Stimulated activated CD8-positive, alpha-beta memory T cell treated with anti-CD3 and anti-CD28 coated beads, Interleukin-4, amount 100 ng/mL, for 48 hours (primary cell): ENCODE measurements at places on chromosomes 6 and 20.

DNA sequence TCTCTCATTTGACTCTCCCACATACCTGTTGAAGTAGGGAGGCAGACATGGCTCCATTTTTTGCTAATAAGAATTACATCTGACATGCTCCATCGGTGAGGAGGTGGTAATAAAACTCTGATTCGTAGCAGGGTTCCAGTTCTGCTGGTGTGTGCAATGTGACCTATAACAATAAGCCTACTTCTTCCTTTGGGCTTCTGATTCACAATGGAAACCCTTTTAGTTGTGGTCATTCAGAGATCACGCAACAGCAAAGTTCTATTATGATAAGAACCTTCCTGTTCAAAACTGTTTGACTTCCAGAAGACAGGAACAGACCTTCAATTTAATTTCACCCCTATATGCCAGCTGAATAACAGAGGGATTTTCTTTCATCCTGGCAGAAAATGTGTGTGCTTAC, 31.4 kb upstream of the GSTA4 start:
- no peak for DNase-seq

DNA sequence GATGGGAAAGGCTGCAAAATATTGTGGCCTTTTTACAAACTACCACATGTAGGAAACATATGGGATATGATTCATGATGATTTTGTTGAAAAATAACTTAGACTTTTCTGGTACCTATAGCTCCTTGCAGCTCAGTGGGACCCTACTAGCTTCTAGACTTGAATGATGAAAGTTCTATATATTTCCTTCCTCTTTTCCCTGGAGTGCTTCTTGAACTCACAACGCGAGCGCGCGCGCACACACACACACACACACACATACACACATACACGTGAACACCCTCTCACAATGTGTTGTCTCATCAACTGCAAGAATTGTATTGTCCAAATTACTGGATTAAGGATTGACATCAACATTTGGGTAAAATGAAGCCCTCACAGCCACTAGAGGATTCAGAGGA, 61.9 kb downstream of the TOX2 start:
- DNase-seq = no peak

DNA sequence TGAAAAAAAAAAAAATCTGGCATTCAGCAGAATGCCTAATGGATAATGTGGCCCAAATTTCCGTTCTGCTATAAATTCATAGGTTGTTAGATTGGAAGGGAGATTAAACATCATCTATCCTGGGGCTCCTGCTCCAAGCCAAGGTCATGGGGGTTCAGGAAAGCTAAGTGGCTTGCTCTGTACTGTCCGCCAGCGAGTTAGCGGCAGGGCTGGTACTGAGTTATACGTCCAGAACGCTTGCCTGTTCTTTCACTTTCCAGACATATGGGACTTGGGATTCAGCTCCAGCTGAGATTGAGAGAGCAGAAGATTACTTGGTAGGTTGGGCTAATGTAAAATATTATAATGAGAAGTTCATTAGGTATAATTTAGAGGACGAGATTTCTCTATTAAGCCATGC, 858 bp downstream of the RWDD1 start:
- DNase-seq = no peak

- DNase-seq = no peak
These were observed 44.1 kb downstream of the STK4 start for GRCh38 chr20:45010399-45010828.

GRCh38 chr6:130908958-130909357, 81.8 kb downstream of the SMLR1 start:
- no peak for DNase-seq

DNA sequence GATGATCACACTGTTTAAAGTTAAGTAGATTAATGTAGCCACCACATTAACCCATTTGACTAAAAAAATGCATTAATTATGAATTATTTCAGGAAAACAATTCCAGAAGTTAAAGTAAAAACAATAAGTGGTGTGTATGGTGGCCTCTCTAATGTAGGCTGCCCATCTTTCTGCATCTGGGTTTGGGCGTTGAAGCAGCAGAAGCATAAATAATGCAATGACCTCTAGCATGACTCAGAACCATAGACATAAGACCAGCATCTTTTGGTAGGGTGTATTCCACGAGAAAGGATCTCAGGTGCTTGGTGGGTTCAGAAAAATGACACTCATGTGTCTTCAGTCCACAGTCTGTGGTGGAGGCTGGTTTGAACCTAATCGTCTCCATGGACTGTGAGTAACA, 18.6 kb upstream of the NKAIN2 start:
- no peak for DNase-seq

DNA sequence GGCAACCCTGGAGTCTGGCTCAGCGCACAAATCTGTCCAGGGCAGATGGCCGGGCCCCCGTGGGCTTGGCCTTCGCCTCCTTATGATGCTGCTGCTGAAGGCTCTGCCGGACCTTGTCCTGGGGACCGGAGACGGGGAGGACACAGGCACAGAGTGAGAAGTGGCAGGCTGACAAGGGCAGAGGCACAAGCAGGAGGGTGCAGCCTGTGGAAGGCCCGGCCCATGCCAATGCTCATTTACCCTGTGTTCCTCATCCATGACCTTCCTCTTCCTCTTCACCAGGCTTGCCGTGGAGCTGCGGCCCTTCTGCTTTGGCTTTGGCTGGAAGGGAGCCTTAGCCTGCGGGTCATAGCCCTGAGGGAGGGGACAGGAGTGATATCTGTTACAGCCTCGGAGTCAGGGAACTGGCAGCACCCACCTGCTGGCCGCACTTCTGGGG, 2.4 kb downstream of the B3GALT4 start:
- DNase-seq = no peak

- no peak for DNase-seq
These were observed 79.7 kb upstream of the MYLIP start for GRCh38 chr6:16049168-16049567.

DNA sequence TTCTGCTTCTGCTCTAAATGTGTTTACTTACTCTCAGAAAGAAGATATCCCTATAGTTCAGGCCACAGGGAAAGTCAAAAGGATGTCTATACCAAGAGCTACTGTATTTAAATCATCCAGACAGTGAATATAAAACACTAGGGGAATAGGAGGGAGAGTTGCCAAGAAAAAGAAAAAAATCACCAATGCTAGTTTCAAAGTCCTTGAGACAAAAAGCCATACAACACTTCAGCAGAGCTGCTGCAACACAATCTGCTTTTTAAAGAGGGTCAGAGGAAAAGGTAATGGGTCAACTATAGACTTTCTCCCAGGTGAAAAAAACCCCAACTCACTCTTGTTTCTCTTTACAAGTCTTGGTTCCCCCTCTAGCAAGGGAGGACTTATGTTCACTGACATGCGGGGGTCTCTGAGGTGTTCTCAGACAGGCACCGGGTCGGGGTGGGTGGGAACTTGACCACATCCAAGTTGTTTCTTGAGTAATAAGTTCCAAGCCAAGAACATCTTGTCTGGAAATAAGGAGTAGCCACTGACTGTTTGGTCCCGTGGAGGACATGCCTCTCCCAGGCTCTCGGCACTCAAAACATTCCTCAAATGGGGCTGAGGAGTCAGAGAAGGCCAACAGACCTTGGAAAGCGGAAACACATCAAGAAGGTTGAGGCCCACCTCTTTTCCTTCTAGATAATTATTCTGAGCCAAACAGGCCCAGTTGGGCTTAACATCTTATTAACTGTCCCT, 47.7 kb downstream of the GJA10 start:
- DNase-seq = peak; percentile 22

- no peak for DNase-seq
These were observed 207.5 kb downstream of the FOXC1 start for GRCh38 chr6:1817033-1817761.

- DNase-seq = no peak
These were observed 149.1 kb downstream of the LMBRD1 start for GRCh38 chr6:69647726-69648125.

GRCh38 chr6:42332916-42333315, 115.3 kb upstream of the MRPS10 start:
- no peak for DNase-seq

GRCh38 chr6:25498505-25498904, 153.5 kb upstream of the SCGN start:
- DNase-seq = no peak

DNA sequence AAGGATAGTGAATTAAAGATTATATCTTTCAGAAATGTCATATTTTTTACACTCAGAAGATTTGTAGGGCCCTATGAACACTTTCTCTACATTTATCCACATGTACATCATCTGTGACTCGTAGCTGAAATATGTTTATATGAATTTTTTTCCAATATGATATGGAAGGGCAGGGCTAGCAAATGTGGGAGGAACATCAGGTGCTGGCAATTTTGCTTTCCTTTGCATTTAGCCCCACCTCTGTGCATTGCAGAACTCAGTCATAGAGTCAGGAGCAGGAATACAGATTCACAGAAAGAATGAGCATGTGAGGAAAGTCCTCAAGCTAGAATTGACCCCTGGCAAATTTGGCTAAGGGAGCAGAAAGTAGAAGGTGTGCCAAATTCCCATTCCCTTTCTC, 129.9 kb downstream of the CRYBG1 start:
- DNase-seq = no peak

DNA sequence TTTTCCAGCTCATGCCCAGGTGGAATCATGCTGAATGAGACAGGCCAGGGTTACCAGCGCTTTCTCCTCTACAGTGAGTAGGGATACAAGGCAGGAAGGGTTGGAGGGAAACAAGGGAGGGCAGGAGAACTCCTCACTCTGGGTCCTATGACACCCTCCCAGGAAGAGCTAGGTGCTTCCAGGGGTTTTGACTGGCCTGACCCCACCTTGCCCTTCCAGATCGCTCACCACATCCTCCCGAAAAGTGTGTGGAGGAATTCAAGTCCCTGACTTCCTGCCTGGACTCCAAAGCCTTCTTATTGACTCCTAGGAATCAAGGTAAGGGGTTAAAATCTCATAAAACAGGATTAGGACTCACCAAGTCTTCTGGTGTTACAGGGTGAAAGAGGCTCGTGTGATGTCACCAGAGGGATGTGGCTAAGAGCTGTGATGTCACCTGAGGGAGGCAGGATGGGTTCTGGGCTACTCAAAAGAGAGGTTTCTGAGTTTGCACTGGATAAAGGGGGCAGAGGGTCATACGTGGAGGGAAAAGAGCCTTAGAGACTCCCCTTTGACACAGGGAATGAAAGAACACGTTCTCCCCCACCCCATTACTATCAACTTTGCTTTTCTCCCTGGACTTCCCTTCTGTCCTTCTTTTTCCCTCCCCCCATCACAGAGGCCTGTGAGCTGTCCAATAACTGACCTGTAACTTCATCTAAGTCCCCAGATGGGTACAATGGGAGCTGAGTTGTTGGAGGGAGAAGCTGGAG, 1.9 kb downstream of the APOM start:
- DNase-seq = peak; percentile 56

- no peak for DNase-seq
These were observed 44.0 kb downstream of the GABRR2 start for GRCh38 chr6:89270951-89271721.

DNA sequence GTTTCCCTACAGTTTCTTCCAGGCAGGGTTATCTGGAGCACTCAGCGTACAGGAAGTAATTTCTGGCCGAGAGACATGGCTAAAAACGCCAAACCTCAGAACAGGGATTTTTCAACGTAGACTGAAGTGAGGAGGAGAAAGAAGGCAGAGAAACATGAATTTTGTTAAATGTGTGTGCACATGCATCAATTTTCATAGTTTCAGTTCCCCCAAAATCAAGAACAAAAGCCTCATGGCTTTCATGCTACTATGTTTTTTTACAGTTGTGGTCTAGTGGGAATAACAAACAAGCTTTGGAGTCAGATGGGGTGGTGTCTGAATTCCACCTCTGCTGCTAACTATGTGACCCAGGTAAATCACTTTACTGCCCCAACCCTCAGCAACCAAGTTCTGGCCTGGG, 4.9 kb downstream of the TOMM34 start:
- DNase-seq = no peak

GRCh38 chr6:159067334-159067733, 22.5 kb upstream of the TAGAP start:
- DNase-seq = no peak

- peak; percentile 66 for DNase-seq
These were observed 15.8 kb downstream of the AARS2 start for GRCh38 chr6:44297063-44298038.

DNA sequence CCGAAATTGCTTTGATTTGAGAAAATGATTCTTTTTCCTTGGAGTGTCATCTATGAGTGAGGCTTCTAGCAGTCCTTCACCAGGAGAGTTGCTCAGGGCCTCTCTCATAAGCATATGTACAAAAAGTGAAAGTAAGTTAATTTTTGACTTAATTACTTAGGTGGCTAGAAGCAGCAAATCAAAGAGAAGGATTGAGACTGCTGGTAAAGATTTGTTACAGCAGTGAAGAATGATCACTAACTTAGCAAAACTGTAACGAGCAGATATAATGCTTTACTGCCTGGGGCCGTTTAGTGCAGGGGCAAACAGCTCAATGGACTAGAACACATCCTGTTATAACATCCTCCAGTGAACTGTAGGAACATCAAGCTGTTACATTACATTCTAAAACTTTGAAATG, 167.8 kb upstream of the RIPOR2 start:
- no peak for DNase-seq
